ENCODE measurements at places on chromosomes 4 and X.

- no peak for DNase-seq
Measured at GRCh38 chrX:101642093-101642492, 17.6 kb downstream of the ARMCX2 start.

DNA sequence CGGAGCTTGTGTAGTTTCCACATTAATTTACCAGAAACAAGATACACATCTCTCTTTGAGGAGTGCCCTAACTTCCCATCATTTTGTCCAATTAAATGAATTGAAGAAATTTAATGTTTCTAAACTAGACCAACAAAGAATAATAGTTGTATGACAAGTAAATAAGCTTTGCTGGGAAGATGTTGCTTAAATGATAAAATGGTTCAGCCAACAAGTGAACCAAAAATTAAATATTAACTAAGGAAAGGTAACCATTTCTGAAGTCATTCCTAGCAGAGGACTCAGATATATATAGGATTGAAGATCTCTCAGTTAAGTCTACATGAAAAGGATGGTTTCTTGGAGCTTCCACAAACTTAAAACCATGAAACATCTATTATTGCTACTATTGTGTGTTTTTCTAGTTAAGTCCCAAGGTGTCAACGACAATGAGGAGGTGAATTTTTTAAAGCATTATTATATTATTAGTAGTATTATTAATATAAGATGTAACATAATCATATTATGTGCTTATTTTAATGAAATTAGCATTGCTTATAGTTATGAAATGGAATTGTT, at the start of gene FGB:
FGB (plus strand) TSS at position 315 of the 558 bp plus-strand sequence; CDS start at position 323, 8 bp downstream.
- DNase-seq: no peak

DNA sequence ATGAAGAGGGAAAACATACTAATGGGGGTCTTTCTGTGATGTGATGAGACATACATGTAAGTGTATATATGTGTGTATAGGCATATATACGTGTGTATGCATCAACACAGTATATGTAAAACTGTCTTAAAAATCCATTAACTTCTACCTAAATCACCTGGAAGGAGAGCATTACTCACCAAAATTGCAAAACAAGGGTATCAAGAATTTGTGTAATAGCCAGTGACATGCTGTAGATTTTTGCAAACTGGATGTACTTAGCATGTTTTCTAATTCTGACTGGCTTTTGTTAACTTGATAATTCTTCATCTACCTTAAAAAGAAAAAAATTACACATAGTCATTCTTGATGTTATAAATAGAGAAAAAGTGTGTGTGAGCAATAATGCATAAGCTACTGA, 104.7 kb downstream of the PRRG1 start:
- DNase-seq: no peak

DNA sequence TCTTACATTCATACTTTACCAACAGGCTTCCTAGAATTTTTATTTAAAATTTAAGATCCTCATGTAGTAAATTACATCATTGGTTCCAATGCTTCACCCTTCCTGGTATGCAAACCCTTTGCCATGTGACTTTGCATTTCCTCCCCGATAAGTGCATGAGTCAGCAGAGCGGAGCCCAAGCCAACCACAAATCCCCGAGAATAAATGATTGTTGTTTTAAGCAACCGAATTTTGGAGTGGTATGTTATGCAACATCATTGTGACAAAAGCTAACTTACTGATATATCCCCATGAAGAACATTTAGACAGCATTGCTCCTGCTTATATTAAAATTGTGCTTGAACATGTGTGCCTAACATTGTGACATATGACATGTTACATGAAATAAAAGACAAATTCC, 199.4 kb upstream of the DDX53 start:
- DNase-seq: no peak

- DNase-seq: no peak
Measured at GRCh38 chr4:151226004-151226932, 50.7 kb upstream of the PRSS48 start.

DNA sequence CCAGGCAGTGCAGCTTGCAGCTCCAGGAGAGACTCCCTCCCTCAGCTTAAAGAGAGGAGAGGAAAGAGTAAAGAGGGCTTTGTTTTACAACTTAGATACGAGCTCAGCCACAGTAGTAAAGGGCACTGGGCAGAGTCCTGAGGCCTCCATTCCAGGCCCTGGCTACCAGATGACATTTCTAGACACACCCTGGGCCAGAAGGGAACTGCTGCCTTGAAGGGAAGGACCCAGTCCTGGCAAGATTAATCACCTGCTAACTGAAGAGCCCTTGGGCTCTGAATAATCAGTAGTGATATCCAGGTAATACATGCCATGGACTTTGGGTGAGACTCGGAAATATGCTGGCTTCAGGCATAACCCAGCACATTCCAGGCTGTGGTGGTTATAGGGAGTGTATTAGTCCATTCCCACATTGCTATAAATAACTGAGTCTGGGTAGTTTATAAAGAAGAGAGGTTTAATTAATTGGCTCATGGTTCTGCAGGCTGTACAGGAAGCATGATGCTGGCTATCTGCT, 15.3 kb upstream of the SLC16A2 start:
- no peak for DNase-seq

DNA sequence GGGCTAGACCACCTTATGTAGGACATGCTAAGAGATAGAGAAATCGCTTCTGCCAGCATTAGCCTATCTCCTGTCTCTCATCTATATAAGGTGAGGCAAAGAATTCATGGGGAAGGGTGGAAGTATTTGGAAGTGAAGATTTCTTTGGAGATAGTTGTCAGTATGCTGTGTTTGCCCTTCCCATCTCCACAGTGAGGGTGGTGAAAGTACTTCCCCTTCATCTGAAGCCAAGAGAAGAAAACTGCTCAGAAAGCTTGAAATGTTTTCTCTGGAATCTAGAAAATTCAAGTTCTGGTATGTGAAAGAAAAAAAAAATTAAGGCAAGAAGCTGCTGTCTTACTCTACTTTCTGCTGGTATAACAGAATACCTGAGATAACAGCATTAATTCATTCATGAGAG, 12.3 kb upstream of the ADH5 start:
- no peak for DNase-seq

DNA sequence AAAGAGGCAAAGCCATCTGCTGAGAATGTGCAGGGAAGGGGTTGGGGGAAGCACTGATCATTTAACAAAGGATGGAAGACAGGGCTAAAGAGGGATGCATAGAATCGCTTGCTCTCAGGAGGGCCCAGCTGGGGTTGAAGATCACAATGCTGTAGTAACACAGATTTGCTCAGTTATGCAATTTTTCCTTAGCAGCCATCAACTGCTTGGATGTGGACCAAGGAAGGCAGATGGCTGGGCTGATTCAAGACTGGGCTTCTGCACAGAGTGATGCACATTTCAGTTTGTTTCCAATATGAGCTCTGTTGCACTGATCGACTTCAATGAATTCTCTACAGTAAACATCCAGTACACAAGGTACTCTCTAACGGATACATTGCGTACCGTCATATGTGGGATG, 127.8 kb upstream of the TBL1X start:
- DNase-seq: no peak

GRCh38 chrX:138945219-138945618, 233.7 kb upstream of the FGF13 start:
- DNase-seq: no peak
